ENCODE measurements at places on chromosomes 12 and 14. TPM values are rescaled to one million over a fixed set of nuclear protein-coding genes. Genes with fewer than 3 reads are reported as not detected.

GRCh38 chr14:85332401-85332800 is 197.5 kb upstream of the FLRT2 start:
- DNase-seq: no peak

GRCh38 chr12:113844495-113845210 is 121.5 kb downstream of the RBM19 start:
- DNase-seq: no peak

DNA sequence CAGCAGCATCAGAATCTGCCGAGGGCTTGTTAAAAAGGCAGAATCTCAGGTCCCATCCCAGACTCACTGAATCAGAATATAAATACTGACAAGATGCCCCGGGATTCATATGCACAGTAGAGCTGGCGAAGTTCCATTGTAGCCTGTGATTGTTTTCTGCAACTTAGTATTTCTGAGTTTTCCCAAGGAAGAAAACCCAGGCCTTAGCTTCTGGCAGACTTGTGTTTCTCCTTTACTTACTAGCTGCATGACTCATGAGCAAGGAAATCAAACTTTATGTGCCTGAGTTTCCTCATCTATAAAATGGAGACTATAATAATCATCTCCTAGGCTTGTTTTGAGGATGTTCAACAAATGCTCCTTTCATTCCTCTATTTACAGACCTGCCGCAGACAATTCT is 278.5 kb upstream of the PLEKHG7 start:
- no peak for DNase-seq

GRCh38 chr14:57560681-57561080 is 67.0 kb upstream of the CCDC198 start:
- DNase-seq: no peak

The RBMS2 gene
- total RNA-seq: 22.0 TPM
